CD4-positive, alpha-beta T cell treated with Interleukin-17A for 4 hours (primary cell): ENCODE measurements at places on chromosomes 2 and 18.

- DNase-seq = no peak
Measured at GRCh38 chr2:201343559-201343958, 13.6 kb downstream of the FLACC1 start.

DNA sequence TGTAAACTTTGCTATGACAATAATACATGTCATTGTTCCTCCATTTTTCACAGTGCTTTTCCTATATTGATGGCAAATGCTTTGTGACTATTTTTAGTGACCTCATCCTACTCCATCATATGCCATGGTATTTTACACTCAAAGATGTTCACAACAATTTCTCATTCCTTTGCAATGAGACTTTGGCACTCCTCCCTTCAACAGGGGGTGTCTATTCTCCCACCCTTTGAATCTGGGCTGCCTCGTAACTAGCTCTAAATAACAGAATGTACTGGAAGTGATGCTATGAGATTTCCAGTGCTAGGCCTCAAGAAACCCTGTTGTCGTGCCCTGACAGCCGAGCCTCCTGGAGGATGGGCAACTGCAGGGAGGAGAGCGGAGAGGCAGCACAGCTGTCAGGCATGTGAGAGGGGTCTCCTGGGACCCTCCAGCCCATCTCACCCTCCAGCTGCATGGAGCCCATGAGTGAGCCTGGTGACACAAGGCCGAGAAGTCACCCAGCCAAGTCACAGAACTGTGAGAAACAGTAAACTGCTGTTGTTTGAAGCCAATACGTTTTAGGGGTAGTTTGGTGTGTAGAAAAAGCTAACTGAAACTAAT, 103.1 kb upstream of the APCDD1 start:
- DNase-seq = no peak

GRCh38 chr2:206368484-206368883, 74.8 kb upstream of the ADAM23 start:
- no peak for DNase-seq

GRCh38 chr2:239194731-239195317, 206.0 kb downstream of the HDAC4 start:
- no peak for DNase-seq

DNA sequence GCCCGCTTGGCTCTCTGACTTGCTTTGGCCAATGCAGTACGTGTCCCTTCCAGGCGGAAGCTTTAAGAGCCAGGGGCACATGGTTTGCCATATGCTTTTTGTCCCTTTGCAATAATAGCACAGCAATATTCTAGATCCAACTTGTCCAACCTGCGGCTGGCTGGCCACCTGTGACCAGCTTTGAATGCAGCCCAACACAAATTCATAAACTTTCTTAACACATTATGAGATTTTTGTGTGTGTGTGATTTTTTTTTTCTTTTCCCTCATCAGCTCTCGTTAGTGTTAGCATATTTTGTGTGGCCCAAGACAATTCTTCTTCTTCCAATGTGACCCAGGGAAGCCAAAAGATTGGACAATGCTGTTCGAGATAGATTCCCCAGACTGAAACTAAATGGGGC, 119.3 kb upstream of the SIX3 start:
- DNase-seq = no peak

- no peak for DNase-seq
Measured at GRCh38 chr18:11714244-11714918, 25.3 kb downstream of the GNAL start.

GRCh38 chr2:222690564-222691200, 19.2 kb downstream of the MOGAT1 start:
- DNase-seq = peak; percentile 77

DNA sequence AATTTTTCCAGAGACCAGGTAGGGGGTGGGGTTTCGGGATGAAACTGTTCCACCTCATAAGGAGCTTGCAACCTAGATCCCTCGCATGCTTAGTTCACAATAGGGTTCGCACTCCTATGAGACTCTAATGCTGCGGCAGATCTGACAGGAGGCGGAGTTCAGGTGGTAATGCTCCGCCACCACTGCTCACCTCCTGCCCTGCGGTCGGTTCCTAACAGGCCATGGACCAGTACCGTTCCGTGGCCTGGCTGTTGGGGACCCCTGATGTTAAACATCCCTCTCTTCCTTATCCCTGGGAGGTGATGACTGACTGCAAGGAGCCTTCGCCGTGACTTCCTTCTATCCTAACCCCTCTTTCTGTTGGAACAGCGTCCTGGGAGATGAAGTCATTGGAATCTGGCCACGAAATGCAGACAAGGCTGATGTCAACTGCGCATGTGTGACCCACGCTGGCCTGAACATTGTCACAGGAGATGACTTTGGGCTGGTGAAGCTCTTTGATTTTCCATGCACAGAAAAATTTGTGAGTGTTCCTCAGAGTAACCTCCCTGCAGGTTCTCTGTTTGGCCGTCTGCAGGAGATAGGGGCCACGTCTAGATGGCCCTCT, 82.4 kb downstream of the RTN4 start:
- no peak for DNase-seq

DNA sequence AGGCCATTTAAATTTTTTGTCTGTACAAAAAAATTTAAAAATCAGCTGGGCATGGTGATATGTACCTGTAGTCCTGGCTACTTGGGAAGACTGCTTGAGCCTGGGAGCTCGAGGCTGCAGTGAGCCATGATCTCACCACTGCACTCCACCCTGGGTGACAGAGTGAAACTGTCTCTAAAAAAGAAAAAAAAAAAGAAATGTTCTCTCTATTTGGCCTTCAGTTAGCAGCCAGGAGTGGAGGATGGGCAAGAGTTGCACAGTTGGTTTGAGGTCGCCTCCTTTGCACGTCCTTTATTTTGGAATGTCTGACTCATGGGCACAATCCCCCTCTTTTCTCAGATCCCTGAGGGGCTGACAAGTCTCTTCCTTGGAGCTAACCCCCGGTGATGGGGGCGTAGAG, 26.3 kb downstream of the ITM2C start:
- no peak for DNase-seq

DNA sequence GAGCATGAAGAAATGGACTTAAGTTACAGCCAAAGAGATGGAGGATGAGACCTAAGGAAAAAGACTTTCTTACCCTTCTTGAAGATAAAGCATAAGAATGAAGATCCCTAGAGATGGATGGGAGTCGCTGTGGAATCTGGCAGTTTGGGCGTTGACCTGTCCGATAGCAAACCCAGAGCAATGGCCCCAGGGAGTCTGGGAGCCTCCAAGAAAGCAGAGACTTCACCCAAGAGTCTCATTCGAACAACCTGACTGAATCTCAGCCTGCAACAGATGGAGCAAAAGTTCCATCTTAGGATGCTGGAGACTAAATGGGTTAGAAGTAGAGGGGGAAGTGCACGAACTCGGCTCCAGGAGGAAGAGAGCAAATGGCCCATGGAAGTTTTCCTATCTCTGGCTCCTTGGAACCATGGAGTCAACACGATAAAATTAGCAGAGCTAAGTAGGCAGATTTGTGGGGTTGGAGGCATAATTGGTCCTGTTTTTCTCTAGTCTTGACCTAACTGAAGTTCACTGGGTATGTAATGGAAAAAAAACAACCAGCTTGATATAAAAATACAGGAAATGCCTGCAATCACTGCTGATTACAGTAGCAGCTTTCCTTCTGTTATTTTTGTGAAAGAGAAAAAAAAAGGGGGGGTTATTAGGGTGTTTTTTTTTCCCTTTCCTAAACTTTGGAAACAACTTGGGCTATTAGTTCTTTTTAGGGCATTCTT, 178.4 kb upstream of the EPAS1 start:
- DNase-seq = no peak

- DNase-seq = no peak
Measured at GRCh38 chr2:160221391-160222276, 21.6 kb upstream of the ITGB6 start.

GRCh38 chr2:105371810-105372209, 27.0 kb downstream of the FHL2 start:
- DNase-seq = no peak

- DNase-seq = no peak
Measured at GRCh38 chr2:21438949-21439348, 315.2 kb downstream of the TDRD15 start.

DNA sequence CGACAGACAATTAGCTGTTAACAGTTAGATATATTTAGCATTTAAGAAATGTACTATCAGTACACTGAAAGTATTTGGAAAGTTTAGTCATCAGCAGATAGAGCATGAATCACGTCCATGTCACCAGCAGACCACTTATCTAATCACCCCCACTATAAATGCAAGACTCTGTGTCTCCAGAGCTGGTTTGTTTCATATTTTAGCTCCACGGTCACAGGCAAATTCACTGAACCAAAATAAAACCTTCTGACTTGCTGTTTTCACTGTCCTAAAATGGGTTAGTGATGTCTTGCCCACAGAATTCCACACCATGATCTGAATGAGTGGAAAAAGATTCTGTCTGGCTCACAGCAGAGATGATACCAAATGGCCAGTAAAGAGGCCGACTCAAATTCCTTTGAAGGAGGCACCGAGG, 64.9 kb downstream of the CDH2 start:
- DNase-seq = no peak

- no peak for DNase-seq
Measured at GRCh38 chr18:46485675-46486194, 171.3 kb downstream of the LOXHD1 start.
